ENCODE measurements at places on chromosomes 5 and 9.

DNA sequence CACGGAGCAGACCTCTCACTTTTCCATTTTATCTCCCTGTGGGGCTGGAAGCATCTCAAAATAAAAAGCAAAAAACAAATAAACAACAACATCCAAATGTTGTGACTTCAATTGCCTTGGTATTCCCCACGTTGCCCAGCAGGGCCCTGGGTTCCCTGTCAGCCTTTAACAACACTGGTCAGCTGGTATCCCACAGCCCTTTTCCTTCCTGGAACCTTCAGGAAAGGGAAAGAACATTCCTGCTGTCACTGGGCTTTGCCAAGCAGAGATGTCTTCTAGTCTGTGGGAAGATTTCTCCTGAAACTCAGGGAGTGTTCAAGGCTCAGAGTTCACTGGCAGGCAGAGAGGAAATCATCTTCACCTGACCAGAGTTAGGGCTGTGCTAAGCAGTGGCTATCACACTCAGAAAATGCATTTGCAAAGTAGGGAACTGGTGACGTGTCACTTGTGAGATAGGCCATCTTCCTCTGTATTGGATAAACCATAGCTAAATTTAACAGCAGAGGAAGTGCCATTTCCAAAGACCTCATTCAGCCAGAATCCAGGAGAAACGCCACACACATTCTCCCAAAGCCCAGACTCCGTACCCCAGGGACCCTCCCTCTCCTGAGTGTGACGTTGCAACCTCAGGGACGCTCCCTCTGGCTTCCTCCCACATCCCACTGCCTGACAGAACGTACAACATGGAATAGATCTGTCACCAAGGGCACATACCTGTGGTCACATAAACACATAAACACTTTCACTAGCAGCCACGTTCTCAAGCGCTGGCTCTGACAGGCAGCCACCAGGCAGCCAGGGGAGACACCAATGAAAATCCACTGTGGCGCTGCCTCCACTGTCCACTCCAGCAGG, 274.0 kb upstream of the DAPK1 start:
- DNase-seq, result no peak

DNA sequence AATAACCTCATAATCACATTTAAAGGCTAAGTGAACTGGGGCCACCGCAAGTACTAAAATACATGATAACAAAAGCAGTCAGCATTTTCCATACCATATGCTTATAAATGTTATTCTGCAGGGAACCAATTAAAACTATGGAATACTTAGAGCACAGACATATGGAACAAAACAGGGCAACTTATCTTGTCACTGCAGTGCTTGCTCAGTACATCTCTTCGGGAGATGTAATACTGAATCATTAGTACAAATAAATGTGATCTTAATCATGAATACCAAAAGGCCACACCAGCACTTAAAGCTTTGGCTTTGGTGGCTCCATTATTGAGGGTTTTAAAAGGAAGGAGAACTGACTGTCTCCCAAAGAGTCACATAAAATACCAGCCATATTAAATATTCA, 32.1 kb downstream of the PRUNE2 start:
- DNase-seq, result no peak

GRCh38 chr5:24633715-24634325, 11.0 kb downstream of the CDH10 start:
- DNase-seq, result no peak

- no peak for DNase-seq
Measured at GRCh38 chr5:16679190-16679589, 62.4 kb upstream of the RETREG1 start.

- no peak for DNase-seq
Measured at GRCh38 chr5:16245249-16245648, 65.7 kb upstream of the MARCHF11 start.

- no peak for DNase-seq
Measured at GRCh38 chr5:93294199-93294598, 286.8 kb downstream of the NR2F1-AS1 start.

- no peak for DNase-seq
Measured at GRCh38 chr9:75001719-75002421, 26.2 kb downstream of the CARNMT1 start.

GRCh38 chr5:32383065-32383464, 61.5 kb downstream of the ZFR start:
- DNase-seq, result no peak
